ENCODE measurements at places on chromosomes 2 and 18.

DNA sequence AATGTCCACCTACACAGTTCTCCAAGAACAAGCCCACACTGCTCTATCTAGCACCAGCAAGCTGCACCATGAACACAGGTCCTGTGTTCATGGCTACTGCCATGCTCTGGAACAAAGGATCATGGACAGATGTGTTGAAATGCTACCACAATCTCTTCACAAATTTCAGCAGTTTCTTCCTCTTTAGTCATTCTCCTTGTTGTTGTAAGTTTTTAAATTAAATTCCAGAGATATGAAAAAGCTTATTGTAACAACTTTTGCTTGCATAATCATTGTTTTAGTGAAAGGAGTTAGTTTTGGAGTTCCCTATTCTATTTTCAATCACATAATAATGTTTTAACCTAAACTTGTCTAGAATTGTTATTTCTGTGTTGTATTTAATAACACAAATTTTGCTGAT is 17.2 kb upstream of the NAPG start:
- DNase-seq: no peak

- no peak for DNase-seq
These were observed 246.0 kb upstream of the UBE2E3 start for GRCh38 chr2:180734382-180734781.

- DNase-seq: no peak
These were observed 20.5 kb upstream of the DCC start for GRCh38 chr18:52319424-52319983.

DNA sequence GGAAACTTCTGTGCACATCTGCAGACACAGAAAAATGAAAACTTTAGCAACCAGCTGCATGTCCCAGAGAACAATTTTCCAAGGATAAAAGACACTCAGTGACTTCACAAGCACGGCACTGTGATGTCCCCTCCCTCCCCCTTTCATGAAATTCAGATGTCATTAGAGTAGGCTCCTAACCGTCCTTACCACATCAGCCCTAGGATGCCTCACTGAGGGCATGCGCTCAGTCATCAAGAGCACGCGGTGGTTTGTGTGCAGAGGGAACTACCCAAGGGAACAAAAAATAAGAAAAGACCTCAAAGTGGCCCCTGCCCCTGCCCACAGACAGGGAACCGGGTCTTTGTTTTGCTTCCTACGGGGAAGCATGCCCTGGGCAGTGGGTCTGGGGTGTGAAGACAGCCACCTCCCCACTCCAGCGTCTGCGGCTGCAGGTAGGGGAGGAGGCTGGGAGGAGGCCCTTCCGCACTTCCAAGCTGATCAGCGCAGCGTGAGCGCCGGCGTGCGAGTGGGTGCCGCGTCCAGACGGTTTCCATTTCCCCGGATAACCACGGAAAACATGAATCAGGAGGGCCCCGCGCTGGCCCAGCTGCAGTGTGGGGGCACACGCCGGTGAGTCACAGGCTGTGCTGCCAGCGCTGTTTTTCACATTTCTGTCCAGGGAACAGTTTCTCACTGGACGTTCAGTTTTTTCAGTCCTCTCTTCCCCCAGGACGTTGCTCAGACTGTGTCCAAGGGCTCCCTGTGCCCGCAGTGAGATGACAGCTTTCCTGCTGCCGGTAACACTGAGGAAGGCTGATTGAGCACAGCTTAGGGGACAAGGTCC is 70.6 kb downstream of the COPS8 start:
- peak; percentile 83 for DNase-seq

- no peak for DNase-seq
These were observed 4.3 kb downstream of the UBXN2A start for GRCh38 chr2:23944527-23944926.

DNA sequence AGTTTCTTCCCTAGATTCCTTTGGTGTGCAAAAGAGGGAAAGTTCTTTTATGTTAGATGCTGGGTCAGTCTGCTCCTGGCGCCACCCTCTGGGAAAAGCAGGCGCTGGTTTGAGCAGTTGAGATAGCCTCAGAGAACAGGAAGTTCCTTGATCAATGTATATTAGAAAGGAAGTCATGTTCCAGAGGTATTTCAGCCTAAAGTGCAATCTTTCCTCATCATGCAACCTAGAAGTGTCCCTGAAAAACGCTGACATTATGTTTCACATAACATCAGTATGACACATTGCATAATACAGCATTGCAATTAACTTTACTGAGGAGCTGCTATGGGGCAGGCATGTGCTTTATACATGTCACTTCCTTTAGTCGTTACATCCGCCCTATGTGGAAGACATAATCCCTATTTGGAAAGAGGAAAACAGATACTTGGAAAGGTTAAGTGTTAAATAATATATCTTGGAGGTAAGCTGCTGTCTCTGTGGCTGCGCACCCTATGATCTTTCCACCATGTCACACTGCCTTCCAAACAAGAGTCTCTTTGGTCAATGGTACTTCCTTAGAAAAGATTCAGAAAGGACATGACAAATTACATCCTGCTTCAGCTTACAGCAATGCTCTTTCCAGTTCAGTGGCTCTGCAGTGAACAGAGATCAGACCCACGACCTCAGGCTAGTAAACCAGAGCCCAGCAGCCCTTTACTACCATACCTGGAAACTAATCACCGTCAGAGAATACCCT is 369.7 kb downstream of the RAD51AP2 start:
- DNase-seq: peak; percentile 18

GRCh38 chr18:77032181-77032701 is 100.3 kb downstream of the MBP start:
- DNase-seq: peak; percentile 14

GRCh38 chr2:31319406-31320175 is 85.6 kb downstream of the EHD3 start:
- no peak for DNase-seq

- DNase-seq: no peak
These were observed 1.9 kb upstream of the NMUR1 start for GRCh38 chr2:231531883-231532755.

DNA sequence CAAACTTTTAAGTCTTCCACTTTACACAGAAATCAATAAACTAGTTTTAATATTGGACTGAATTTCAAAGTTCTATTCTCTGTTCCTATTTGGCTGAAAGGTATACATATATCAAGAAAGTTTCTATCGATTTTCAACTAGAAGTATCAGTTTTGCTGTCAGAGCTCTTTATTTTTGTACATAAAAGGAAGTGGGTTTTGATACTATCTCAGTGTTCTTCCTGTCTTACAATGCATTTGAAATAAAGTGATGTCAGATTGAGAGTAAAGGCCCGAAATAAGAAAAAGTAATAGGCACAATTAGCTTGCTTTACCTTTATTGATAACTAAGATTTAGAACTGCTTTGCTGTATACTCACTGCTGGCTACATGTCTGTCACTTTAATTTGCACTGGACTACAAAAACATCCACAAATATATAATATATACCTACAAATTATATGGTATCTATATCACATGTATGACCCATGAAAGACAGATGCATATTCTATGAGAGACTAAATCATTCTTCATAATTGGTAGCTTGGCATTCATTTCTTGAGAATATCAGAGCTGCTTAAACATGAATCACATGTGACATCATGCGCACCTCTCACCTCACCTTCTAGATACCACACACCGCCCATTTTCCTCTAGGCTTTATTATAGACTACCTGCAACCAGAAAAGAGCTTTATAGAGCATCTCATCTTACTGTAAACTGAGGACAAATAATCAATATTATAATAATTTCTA is 83.6 kb downstream of the ASXL2 start:
- DNase-seq: no peak

DNA sequence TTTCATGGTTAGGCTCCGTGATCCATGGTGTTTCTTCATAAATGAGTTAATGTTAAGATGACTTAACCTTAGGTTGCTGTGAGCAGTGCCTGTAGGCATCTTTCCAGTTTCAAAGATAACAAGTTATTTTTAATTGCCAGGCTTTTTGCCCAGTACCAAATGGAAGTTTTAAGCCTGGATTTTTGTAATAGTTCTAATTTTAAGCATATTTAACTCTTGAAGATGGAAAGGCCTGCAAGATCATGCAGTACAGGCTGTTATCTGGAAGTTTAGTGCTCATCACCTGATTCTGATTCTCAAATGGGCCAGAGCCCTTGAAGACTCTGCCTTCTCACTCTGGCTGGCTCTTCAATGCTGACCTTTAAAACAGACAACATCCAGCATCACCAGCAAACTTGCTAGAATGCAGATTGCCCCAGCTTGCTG is 141.3 kb downstream of the NCK2 start:
- DNase-seq: no peak

- DNase-seq: no peak
These were observed 1.1 kb upstream of the KCNIP3 start for GRCh38 chr2:95296011-95296410.

- no peak for DNase-seq
These were observed 16.6 kb downstream of the ZNF142 start for GRCh38 chr2:218642786-218643185.

GRCh38 chr2:104745846-104746245 is 108.1 kb upstream of the POU3F3 start:
- no peak for DNase-seq

DNA sequence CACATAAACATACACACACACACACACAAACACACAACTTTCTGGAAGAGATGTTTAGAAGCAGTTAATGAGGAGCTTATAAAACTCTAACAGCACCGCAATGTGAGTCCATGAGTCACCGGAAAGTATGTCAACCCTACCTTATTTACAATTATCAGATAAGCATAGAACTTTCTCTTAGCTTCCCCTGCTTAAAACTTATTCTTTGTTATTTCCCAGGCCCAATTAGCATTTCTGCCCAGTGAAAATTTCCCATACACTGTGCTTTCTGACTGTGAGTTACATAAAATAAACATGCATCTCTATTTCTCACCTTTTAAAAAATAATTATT is 737.6 kb downstream of the LRP1B start:
- DNase-seq: no peak

DNA sequence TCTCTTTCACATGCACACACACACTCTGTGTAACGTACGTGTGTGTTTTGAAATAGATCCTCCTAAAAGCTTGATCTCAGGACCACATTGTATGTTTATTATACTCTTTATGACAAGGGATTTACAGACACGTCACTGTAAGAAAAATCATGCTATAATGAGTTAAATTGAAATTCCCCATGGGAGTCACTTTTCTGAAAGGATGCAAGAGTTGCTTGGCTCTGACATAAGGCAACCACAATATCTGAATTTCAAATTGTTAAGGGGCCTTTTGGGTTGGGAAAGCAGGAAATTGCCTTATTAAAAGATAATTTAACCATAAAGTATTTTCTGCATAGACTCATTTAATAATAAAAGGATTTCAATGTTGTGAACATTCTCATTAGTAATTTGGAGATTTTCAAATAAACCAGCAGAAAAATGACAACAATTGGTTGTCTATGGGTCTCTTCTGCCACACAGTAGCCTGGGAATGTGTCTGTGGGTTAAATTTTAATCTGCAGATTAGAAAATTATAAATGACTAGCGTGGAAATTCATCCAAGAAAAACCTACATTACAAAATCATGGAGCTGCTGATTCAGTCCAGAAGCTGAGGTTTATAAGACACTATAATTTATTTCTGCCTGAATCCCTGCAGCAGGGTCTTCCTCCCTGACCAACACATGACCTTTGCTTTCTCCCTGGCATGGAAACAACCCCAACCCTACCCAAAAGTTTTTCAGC is 75.9 kb upstream of the PID1 start:
- DNase-seq: no peak

- no peak for DNase-seq
These were observed 1364.0 kb upstream of the NRXN1 start for GRCh38 chr2:52395912-52396311.

DNA sequence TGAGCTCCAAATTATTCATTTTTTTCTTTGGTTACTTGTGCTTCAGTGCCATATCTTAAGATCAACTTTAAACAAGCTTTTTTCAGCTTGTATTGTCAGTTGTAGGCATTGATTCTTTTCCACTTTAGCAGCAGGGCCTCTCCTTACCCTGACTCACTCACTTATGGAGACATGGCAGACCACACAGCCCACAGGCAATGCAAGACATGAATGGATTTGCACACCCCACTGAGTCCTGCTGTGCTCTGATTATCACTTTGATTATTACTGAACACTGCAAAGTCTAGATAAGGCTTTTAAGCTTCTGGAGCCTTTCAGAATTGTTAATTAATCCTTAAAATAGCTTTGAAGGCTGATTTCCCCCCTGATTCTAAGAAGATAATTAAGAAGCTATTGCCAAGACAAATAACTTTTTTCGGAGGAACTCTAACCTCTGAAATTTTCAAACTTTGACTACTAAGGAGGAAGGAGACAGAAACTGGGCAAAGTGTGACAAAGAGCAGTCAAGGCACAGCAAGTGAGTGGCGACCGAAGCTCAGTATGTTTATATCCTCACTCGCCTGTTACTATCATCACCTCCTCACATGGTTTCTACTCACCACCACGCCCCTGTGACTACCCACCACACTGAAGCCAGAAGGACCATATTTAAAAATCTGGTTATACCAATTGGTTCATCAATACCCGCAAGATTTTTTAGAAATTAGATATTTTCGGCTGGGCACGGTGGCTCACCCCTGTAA is 43.3 kb downstream of the CACNB4 start:
- peak; percentile 31 for DNase-seq

GRCh38 chr2:176979981-176980710 is 232.4 kb upstream of the HNRNPA3 start:
- DNase-seq: no peak

- no peak for DNase-seq
These were observed 119.1 kb downstream of the UXS1 start for GRCh38 chr2:106075048-106075447.

DNA sequence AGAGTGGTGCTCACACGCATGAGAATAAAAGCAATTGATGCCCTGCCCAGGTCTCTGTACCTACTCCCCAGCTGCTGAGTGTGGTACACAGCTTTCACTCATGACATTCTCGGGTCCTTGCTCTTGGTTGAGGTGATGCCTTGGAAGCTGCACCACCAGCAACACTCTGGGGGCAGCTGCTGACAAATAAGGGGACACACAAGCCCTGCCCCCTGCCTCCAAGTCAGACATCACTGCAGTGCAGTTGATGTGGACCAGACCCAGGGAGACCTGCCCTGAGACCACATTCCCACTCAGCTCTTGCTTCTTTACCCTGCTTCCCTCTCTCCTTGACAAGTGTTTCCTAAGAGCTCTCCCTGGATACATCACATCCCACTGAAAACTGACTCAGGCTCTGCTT is 225.6 kb downstream of the ZBTB7C start:
- no peak for DNase-seq

- DNase-seq: no peak
These were observed 3.0 kb upstream of the CHMP3 start for GRCh38 chr2:86566158-86566820.

GRCh38 chr18:77369644-77370043 is 120.0 kb downstream of the GALR1 start:
- no peak for DNase-seq

GRCh38 chr18:80227472-80227871 is 19.8 kb downstream of the PARD6G start:
- no peak for DNase-seq

GRCh38 chr2:88055371-88056128 is at the start of gene KRCC1:
TSS of gene KRCC1 (minus strand) at chr2:88055783. CDS start at chr2:88028563, 27,220 bp downstream.
- peak; percentile 99 for DNase-seq

- no peak for DNase-seq
These were observed 102.0 kb downstream of the ZNF532 start for GRCh38 chr18:58966704-58967103.

GRCh38 chr2:218223046-218223445 is 6.1 kb downstream of the ARPC2 start:
- no peak for DNase-seq

- no peak for DNase-seq
These were observed 12.3 kb upstream of the RESP18 start for GRCh38 chr2:219344751-219345430.

GRCh38 chr18:42106784-42107183 is 151.8 kb downstream of the PIK3C3 start:
- no peak for DNase-seq

Measured in urothelium cell line (cell line).